A549 treated with DMSO at 1 μM for 4 hours (cell line): ENCODE measurements at places on chromosomes 16 and 17. TPM values are rescaled to one million over a fixed set of nuclear protein-coding genes. Genes with fewer than 3 reads are reported as not detected.

The ODAD4 gene
- 1.1 to 1.7 TPM (median 1.4 TPM) in 5 replicates for total RNA-seq

The CIBAR2 gene
- total RNA-seq, result 0.10 TPM in 1 of 5 replicates, not detected in the others

The STX1B gene
- total RNA-seq, result 1.6 to 2.1 TPM (median 1.8 TPM) in 5 replicates

The RPL38 gene
- total RNA-seq, result 2,565 to 3,522 TPM (median 2,722 TPM) in 5 replicates

The CES1 gene
- 30.3 to 43.9 TPM (median 32.7 TPM) in 5 replicates for total RNA-seq
